ENCODE measurements at places on chromosomes 16 and 17. TPM values are rescaled to one million over a fixed set of nuclear protein-coding genes. Genes with fewer than 3 reads are reported as not detected.

The SLC16A6 gene
- total RNA-seq, result not detected

The HBA2 gene
- total RNA-seq, result 170 TPM

The SCN4A gene
- 0.39 TPM for total RNA-seq

The GINS2 gene
- total RNA-seq, result 4.2 TPM

DNA sequence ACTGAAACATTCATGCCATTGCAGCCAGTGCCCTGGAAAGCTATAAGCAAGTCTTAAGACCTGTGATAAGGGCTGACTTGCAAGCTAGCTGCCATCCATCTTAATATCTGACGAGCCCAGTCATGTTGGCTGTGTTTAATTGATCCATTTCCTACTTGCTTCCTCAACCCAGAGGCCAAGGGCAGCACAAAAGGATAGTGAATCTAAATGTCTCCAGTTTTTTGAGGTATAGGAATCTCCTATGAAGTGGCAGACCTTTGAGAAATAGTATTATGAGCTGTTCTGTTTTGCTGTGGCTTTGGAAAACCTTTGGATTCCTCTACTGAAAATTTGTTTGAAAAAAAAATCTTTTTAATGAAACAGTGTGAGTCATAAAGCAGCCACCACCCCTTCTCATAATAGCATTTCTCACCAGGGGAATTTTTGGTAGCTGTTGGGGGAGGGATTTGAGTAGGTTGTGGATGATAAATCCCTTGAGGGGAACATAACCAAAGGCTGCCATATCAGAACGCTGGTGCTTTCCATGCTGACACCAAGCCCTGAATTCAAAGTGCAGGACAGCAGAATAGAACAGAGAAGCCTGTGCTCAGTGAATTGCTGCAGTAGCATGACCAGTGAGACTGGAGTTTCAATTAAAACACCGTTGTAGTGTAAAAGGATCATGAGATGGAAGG, 12.9 kb downstream of the ZNRF1 start:
- H3K4me3 ChIP-seq, result no peak overlapping the region
- H3K36me3 ChIP-seq, result no peaks in the 10 kb centered on the region
- no peaks in the 10 kb centered on the region for H3K27me3 ChIP-seq
- H3K27ac ChIP-seq, result peak overlapping the region; percentile 83

- no peak for DNase-seq
- no peak overlapping the region for H3K27ac ChIP-seq
- no peaks in the 10 kb centered on the region for H3K36me3 ChIP-seq
- no peaks in the 10 kb centered on the region for H3K27me3 ChIP-seq
- no peaks in the 10 kb centered on the region for H3K4me1 ChIP-seq
- no peak overlapping the region for H3K4me3 ChIP-seq
Observed at GRCh38 chr16:82960918-82961317, 334.1 kb downstream of the CDH13 start.

- no peak overlapping the region for H3K27ac ChIP-seq
- no peaks in the 10 kb centered on the region for H3K4me1 ChIP-seq
- DNase-seq, result no peak
- no peaks in the 10 kb centered on the region for H3K27me3 ChIP-seq
- H3K4me3 ChIP-seq, result no peak overlapping the region
Observed at GRCh38 chr17:30547778-30548573, 70.8 kb downstream of the GOSR1 start.

- no peaks in the 10 kb centered on the region for H3K27me3 ChIP-seq
- no peak overlapping the region for H3K4me3 ChIP-seq
- no peaks in the 10 kb centered on the region for H3K36me3 ChIP-seq
- DNase-seq, result no peak
- H3K27ac ChIP-seq, result no peak overlapping the region
- no peaks in the 10 kb centered on the region for H3K4me1 ChIP-seq
Observed at GRCh38 chr17:58920773-58921172, 165.1 kb downstream of the PPM1E start.

DNA sequence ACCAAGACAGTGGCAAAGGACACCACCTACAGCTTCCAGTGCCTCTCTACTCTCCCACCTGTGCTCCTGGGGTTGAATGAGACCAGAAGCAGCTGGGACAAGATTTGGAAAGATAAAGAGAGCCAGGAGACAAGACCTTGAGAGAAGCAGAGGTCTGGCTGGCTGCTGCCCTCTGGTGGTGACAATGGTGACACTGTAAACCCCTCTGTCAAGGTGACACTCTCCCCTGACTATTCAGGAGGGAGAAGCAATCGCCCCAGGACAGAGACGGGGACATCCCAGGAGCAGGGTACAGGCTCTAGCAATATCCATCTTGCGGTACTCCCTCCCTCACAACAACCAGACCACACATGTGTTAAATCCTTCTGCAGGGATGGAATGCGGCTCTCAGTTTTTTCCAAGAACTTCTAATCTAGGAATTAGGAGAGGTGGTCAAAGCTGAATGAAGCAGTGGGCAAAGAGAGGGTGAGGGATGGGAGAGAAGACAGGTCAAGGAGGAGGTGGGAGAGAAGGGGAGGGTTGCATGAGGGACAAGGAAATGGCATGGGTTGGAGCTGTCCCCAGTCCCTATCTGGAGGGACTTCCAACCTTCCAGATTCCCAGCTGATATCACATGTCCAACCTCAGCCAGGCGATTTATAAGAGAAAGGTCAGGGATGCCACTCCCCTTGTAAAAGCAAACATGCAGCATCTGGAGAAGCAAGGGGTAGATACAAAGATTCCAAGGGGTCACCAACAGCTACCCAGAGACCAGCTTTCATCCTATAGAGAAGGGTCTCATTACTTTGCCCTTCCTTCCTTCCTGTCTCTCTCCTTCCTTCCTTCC, 2.9 kb downstream of the PHOSPHO1 start:
- peaks cover 25% of the 10 kb centered on the region for H3K27me3 ChIP-seq
- H3K4me1 ChIP-seq, result peaks cover 32% of the 10 kb centered on the region
- no peaks in the 10 kb centered on the region for H3K36me3 ChIP-seq
- H3K27ac ChIP-seq, result no peak overlapping the region
- peak; percentile 72 for DNase-seq

DNA sequence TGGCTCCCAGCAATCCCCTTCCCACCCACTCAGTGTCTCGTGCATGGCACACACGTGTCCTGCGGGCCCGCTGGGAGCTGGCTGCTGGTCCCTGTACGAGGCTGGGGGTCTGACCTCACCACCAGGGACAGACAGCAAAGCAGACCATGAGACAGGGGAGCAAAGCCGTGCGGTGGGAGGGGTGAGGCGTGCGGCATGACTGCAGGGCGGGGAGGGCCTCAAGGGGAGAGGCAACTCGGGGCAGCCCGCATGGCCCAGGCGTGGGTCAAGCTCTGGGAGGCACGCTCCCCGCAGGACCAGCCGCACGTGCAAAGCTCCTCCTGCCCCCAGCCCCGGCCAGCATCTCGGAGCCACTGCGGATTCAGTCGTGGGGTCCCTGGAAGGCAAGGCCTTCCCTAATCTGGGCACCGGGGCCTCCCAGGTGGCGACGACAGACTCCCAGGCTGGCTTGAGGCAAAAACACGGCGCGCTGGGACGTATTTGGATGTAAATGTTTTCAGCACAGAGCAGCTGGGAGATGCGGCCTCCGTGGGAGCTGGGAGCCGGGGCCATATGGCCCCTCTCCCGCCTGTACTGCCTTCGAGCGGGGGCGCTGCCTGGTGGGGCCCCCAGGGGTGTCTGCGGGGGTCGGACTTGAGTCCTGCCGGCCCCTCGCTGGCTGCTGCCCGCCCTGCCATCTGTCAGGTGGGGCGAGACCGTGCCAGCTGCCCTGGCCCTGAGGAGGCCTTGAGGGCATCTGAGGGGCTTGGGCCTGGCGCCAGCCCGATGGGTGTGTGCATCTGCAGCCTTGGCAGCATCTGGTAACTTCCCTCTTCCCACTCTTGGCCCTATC, 12.2 kb upstream of the CBFA2T3 start:
- H3K36me3 ChIP-seq, result no peaks in the 10 kb centered on the region
- no peak for DNase-seq
- peaks cover 15% of the 10 kb centered on the region for H3K27me3 ChIP-seq
- H3K27ac ChIP-seq, result no peak overlapping the region
- no peak overlapping the region for H3K4me3 ChIP-seq

- no peaks in the 10 kb centered on the region for H3K27me3 ChIP-seq
- no peaks in the 10 kb centered on the region for H3K4me1 ChIP-seq
- H3K36me3 ChIP-seq, result no peaks in the 10 kb centered on the region
- H3K27ac ChIP-seq, result peak overlapping the region; percentile 24
- H3K4me3 ChIP-seq, result no peak overlapping the region
- no peak for DNase-seq
Observed at GRCh38 chr17:48002916-48003416, 32.1 kb downstream of the CDK5RAP3 start.

DNA sequence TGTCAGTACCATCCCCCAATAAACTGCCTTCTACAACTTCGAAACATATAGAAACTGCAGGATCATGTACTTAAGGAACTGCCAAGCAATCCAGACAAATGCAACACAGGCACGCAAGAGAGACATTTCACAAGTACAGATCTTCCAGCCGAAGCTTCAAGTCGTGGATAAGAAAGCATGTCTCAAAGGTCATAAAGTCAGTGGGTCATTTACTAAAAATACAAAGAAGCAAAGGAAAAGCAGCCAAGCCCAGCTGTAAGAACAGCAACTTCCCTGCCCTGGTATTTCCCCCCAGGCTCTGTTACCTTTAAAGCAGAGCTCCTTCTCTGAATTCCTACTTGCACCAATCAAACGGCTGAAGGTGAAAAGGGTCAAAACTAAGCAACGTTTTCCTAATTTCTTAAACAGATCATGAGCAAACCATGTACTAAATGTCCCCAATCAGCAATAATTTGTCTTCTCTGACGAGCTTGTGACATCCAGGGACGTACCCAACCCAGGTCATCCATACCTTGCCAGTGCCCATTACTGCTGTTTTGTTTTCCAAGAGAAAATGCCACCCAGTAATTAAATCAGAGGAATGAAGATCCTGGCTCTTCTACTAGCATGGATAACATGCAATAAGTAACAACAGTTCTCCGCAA, 1.7 kb downstream of the AKTIP start:
- peaks cover 37% of the 10 kb centered on the region for H3K36me3 ChIP-seq
- DNase-seq, result no peak
- no peaks in the 10 kb centered on the region for H3K27me3 ChIP-seq

DNA sequence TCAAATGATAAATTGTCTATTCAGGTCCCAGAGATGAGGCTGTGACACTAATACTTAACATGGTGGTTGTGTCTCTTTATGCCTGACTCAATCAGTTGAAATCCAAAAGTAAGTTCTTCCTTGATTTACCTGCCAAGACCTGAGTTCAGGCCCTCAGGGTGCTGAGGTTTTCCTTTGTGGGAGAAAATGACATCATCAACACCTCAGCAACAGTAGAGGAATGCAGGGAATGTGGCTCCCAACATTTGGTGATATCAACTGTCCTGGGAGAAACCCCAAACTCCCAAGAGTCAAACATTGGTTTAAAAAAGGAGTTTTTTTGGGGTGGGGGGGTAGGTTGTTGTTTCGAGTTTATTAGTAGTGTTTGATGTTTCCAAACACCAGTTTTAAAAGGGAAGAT, 14.7 kb downstream of the RNF43 start:
- no peaks in the 10 kb centered on the region for H3K27me3 ChIP-seq
- H3K27ac ChIP-seq, result no peak overlapping the region
- H3K4me1 ChIP-seq, result no peaks in the 10 kb centered on the region
- DNase-seq, result no peak
- no peak overlapping the region for H3K4me3 ChIP-seq

GRCh38 chr17:61129267-61130254, 270.1 kb upstream of the TBX2 start:
- peaks cover 32% of the 10 kb centered on the region for H3K4me1 ChIP-seq
- no peaks in the 10 kb centered on the region for H3K36me3 ChIP-seq
- no peak overlapping the region for H3K4me3 ChIP-seq
- H3K27ac ChIP-seq, result no peak overlapping the region
- DNase-seq, result no peak

- no peak overlapping the region for H3K4me3 ChIP-seq
- peaks cover 15% of the 10 kb centered on the region for H3K4me1 ChIP-seq
- H3K27me3 ChIP-seq, result no peaks in the 10 kb centered on the region
- no peak for DNase-seq
- H3K36me3 ChIP-seq, result no peaks in the 10 kb centered on the region
Observed at GRCh38 chr17:15884731-15885130, 60.2 kb upstream of the ADORA2B start.

GRCh38 chr16:21646721-21647561, 5.5 kb downstream of the IGSF6 start:
- H3K27me3 ChIP-seq, result no peaks in the 10 kb centered on the region
- peaks cover 22% of the 10 kb centered on the region for H3K4me1 ChIP-seq
- H3K36me3 ChIP-seq, result no peaks in the 10 kb centered on the region
- H3K4me3 ChIP-seq, result no peak overlapping the region
- DNase-seq, result no peak
- no peak overlapping the region for H3K27ac ChIP-seq

DNA sequence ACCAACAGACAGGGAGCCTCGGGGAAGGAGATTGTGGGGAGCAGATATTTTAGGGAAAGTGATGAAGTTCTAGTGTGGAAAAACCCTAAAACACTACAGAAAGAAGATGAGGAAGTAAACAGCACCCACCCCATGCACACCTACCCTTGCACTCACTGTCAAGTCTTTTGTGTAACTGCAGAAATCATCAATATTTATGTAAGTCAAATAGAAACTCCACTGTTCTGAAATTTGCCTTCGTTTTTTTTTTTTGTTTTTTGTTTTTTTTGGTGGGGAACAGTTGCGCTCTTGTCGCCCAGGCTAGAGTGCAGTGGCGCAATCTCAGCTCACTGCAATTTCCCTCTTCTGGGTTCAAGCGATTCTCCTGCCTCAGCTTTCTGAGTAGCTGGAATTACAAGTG, 273.4 kb downstream of the CPPED1 start:
- no peak overlapping the region for H3K27ac ChIP-seq
- no peaks in the 10 kb centered on the region for H3K36me3 ChIP-seq
- no peaks in the 10 kb centered on the region for H3K27me3 ChIP-seq

GRCh38 chr17:2049333-2050299, 5.3 kb upstream of the HIC1 start:
- H3K4me1 ChIP-seq, result peaks cover 4% of the 10 kb centered on the region
- H3K27ac ChIP-seq, result no peak overlapping the region
- H3K36me3 ChIP-seq, result no peaks in the 10 kb centered on the region
- DNase-seq, result peak; percentile 90
- H3K4me3 ChIP-seq, result peak overlapping the region; percentile 78
- H3K27me3 ChIP-seq, result no peaks in the 10 kb centered on the region

All from heart left ventricle (tissue), 16 donors.